ENCODE measurements at places on chromosomes 4 and X.

- DNase-seq, result no peak
Measured at GRCh38 chrX:51144828-51145442, 187.7 kb upstream of the NUDT10 start.

DNA sequence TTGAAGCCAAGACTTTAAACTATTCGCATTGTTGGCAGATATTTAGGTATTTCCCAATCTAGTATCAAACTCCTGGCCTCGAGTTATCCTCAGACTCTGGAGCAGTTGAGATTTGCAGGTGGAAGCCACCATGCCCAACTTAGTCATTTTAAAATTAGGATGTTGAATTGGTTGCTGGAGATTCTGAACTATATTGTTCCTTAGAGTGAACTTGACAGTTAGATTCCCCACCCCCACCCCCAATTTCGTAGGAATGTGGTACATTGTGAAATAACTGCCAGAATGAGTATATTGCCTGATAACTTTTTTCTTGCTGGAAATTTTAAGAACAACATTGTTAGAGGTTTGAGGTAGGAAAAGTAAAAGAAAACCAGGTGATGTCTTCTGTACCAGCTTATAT is 2.3 kb downstream of the NOCT start:
- no peak for DNase-seq

DNA sequence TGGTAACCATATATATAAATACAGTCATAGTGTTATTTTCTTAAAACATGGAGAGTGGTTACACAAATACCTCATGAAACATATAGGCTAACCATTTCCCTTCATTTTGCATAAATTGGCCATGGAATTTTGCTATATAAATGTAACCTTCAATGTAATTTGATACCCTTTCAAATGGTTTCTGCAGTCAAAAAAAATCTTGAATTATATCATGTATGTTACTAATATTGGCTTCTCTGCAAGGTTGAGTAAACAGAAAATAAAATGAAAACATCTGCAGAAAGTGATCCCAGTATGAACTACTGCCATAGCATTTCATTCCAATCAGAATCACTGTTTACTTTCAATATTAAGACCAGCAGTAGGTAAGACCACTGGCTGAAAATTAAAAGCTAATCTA is 1165.9 kb upstream of the TENM3 start:
- DNase-seq, result no peak

- no peak for DNase-seq
Measured at GRCh38 chr4:11739992-11740391, 311.3 kb upstream of the HS3ST1 start.

DNA sequence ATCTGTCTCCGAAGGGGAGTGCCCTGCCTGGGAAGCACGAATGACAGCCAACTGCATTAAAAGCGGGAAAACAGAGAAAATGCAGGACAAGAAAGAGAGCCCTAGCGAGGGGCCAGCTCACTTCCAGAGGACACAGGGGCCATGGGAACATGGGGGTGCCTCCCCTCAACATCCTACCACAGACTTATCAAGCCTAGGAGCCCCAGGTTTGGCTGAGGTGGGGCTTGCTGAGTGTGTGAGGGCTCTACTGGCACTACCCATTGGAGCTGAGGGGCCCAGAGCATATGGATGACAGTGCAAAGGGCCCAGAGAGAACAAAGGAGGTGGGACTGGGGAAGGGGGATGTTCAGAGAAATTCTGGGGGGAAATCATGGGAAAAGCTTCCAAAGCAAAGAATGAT is 101.8 kb downstream of the PJA1 start:
- no peak for DNase-seq

DNA sequence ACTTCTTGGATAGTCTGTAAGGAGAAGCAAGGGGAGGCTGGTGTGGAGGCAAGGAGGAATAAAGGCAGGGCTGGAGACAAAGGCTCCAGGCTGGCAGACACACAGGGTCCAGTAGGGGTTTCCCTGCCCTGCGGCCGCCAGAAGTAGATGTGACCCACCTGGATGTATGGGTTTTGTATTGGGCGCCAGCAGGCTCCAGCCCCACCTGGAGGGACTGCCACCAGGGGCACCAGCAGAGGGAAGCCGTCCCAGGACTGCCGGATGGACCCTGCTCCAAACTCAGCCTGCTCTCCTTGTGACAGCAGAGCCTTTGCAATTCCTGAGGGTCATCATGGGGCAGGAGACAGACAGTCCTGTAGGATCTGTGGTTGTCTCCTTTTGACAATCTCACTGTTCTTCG is 52.7 kb downstream of the MGST2 start:
- no peak for DNase-seq

- DNase-seq, result peak; percentile 72
Measured at GRCh38 chr4:4575284-4576211, 33.7 kb upstream of the STX18 start.

- DNase-seq, result no peak
Measured at GRCh38 chr4:4981427-4981826, 37.8 kb downstream of the CYTL1 start.

DNA sequence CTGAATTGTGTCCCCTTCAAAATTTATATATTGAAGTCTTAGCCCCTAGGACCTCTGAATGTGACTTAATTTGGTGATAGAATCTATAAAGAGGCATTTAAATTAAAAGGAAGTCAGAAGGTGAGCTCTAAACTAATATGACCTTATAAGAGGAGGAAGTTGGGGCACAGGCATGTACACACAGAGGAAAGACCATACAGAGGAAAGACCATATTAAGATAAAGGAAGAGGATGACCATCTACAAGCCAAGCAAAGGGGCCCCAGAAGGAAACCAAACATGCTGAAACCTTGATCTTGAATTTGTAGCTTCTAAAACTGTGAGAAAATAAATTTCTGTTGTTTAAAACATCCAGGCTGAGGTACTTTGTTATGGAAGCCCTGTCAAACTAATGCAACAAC is 26.9 kb upstream of the CYBB start:
- DNase-seq, result no peak

DNA sequence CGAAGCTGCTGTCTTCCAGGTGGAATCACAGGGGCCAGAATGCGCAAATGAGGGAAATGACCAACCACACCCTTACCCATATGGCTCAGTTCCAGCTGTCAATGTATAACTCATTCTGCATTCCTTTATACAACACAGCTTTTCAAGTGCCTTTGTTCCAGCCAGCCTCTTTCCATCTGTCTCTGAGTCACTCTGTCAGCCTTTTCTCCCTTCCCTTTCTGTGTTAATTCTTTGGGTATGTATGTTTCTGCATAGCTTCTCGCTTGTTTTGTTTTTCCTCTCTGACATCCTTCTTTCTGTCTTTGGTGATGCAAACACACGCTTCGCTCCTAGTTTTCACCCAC is 54.5 kb downstream of the RS1 start:
- no peak for DNase-seq

DNA sequence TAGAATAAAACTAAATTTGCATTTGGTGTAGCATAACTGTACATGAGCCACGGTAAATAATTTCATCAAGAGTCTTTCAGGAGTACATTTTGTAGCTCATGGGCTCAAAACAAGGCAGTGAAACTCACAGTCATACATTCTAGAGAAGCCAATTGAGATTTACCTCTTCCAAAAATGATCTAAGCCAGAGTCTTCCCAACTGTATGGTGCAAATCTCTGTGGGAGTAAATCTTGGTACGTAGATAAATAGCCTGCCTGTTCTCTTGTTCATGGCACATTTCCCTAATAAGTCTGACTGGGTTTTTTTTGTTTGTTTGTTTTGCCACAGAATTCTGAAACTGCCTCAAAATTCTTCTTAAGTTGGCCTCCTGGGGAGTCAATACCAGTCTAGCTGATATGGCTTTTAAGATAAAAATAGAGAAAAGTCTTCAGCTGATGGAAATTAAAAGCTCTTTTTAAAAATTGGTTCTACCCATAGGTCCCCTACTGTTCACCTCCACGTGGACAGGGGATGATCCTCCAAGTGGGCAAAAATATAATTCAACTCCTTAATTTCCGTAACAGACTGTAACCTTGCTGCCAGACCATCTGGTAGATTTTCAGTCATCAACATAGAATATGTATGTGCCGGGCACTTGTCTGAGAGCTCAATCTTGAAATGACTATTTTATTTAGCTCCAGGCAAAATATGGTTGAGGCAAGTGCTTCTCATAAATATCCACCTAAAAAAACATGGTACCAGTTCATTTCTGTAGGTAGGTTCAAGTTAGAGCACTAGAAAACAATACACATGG is 365.4 kb downstream of the PDHA2 start:
- DNase-seq, result no peak

DNA sequence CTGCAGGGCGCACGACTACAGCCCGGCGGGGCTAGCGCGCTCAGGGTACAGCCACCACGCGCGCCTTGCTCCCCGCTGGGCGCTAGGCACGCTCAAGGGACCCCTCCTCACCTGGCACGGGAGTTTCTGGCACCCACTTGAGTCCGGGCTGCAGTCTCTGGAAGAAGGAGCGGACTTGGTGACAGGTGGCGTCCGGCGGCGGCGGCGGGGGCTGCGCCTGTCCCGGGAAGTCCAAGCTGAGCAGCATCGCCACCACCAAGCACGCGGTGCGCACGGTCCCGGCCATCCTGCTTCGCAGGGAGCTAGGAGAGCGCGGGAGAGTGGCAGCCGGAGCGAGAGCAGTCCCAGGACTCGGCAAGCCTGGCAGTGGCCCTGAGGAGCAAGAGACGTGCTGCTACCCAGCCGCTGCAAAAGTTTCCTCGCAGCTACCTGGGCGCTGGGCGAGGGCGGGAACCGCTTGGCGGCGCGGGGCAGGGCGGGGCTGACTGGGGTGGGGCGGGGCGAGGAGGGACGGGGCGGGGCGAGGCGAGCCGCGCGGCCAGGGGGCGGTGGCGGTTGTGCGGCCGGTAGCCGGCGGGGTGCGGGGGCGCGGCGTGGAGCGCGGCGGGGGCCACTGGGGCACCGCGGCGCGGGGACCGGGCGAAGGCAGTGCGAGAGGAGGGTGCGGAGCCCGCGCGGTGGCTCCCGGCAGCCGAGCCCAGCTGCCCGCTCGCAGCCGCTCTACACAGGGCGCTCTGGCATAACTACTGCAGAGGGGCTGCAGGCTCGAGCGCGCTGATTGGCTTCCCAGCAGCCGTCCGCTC is at the start of gene GPC3:
TSS of gene GPC3 (minus strand) at position 431 of the 803 bp plus-strand sequence.
- DNase-seq, result no peak

GRCh38 chr4:122212880-122213279 is 60.7 kb downstream of the BLTP1 start:
- no peak for DNase-seq

GRCh38 chr4:150061086-150061776 is 17.0 kb upstream of the DCLK2 start:
- DNase-seq, result no peak
